AG09319 (cell line): ENCODE measurements at places on chromosomes 11 and 22.

DNA sequence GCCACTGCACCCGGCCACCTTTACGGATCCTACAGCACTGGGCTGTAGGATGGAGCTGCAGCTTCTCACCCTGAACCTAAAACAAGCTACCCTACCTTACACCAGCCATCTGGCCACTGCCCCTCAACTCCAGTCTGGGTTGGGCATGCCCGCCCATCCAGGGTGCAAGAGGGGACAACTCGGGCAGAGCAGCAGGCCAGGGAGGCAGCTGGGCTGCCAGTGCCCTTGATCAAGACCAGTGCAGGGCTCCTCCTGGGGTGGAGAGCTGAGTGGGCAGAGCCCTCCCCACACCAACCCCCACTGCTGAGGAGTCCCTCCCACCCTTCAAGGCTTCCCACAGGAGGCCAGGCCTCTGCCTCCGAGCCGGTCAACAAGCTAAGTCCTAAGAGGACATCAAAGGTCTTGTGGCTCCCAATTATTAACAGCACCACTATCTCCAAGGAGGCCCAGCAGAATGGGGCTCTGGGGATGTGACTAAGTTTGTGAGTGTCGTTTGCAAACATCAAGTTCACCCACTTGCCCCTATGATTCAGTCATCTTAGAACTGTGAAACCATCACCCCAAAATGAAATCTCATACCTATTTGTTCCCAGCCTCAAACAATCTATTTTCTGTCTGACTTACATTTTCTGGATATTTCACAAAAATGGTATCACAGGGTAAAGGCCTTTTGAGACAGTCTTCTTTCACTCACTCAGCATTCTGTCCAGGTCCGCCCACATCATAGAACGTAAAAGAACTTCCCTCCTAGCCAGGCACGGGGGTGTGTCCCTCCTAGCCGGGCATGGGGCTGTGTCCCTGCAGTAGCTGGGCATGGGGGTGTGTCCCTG lies 11.0 kb downstream of the GATD1 start:
- DNase-seq, result no peak

- DNase-seq, result no peak
Observed at GRCh38 chr11:44515048-44515447, 50.4 kb upstream of the CD82 start.

GRCh38 chr11:2768471-2769408 lies 68.9 kb upstream of the KCNQ1OT1 start:
- no peak for DNase-seq

GRCh38 chr22:30033901-30034300 lies 46.4 kb upstream of the HORMAD2 start:
- DNase-seq, result no peak

GRCh38 chr22:36151006-36151595 lies 9.5 kb downstream of the APOL3 start:
- DNase-seq, result no peak

GRCh38 chr11:64474680-64475079 lies 115.7 kb downstream of the RPS6KA4 start:
- no peak for DNase-seq

- DNase-seq, result no peak
Observed at GRCh38 chr22:50683994-50684371, 11.4 kb downstream of the SHANK3 start.

DNA sequence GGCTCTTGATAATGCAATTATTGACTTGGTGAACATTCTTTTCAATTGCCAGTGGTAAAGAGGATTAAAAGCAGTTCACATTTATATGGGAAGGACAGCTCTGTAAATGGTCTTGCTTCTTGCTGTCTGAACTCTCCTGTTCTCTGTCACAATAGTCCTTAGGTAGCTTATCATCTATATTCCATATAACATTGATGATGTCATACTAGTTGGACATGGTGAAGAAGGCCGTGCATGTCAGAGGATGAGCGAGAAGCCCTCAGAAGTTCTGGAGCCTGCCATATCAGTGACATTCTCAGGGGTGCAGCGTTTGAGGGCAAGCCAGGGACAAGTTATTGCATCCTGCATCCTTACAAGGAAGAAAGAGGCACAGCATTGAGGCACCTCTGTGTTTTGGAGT lies 2.6 kb upstream of the CHKB start:
- DNase-seq, result no peak

- no peak for DNase-seq
Observed at GRCh38 chr11:118343981-118344515, at the start of gene CD3G. Gene CD3G (plus strand): TSS chr11:118344344. CDS start chr11:118344424, 80 bp downstream.

DNA sequence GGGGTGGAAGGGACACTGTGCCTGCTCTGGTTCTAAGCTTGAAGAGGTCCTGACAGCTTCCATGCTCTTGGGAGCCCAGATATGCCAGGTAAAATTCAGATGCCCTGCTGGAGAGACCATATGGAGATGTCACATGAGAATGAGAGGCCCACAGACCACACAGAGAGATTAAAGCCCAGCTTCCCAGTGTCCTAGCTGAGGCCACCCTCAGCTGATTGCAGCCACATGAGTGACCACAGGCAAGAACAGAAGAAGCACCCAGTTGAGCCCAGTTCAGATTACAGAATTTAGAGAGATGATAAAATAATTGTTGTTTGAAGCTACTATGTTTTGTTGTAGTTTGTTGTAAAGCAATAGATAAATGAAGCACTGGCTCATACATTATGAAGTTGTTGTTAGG lies 14.4 kb upstream of the PVALB start:
- no peak for DNase-seq

- no peak for DNase-seq
Observed at GRCh38 chr11:112745973-112746372, 215.2 kb upstream of the NCAM1 start.

DNA sequence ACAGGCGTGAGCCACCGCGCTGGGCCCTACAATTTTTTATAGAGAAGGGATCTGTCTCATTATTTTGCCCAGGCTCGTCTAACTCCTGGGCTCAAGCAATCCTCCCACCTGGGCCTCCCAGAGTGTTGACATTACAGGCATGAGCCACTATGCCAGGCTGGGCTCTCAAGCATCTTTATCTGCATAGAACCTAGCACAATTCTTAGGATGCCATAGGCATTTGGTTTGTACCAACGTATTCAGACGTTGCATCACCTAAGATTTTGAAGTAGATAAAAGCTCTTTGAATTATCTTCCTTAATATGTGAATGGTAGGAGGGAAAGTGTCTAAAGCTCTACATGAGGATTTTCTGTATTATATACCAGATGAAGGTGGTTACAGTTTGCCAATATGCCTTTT lies 30.5 kb downstream of the RTN3 start:
- no peak for DNase-seq

DNA sequence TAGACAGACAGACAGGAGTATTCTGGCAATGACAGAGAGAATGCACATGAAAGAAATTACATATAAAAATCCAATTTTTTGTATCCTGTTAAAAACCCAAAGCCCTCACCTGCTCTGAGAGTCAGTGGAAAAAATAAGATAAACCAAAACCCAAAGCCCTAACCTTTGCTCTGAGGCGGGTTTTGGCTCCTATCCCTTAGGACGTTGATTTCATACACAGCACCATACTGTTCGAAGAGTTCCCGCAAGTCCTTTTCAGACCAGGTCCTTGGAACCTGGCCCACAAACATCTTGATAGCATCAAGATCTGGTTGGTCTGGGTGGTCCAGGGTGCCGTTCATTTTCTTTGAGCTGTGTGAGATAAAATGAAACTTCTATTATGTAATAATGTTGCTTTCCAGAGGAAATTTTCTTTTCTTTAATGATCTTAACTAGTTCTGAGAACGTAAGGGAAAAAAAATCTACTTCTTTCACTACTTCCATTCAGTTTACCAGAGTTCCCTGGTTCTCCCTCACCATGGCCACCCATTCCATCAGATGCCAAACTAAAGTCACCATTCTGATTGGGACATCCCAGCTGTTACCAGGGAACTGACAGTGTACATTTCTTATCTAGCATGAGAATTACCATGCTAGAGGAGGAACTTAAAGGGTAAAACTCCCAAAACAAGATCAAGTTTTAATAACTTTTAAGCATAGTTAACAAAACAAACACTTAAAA lies 39.9 kb upstream of the RAPSN start:
- DNase-seq, result no peak

DNA sequence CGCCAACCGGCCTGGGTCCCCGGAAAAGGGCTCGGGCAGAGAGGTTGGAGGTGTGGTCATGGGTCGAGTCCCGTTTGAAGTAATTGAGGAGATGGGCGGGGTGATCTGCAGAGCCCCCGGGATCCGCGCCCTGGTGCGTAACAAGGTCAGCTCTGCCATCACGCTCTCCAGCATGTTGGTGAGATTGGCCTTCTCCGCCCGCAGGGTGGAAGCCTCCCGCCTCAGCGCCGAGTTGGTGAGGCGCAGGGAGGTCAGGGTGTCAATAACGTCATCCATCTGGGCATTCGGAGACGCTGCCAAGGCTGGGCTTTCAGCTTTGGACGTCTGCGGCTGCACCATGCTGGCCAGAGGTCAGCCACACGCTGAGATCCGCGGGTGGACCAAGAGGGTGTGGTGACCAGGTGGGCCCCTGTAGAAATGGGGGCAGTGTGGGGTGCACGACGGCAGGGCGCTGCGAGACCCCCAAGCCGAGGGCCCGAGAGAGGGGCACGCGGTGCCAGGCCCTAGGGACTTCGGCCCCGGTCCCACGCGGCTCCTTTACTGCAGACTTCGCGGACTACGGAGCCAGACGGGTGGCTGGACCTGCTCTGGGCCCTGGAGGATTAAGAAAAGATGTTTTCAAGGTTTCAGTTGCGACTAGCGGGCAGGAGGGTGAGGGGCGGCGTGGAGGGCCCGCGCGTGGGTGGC lies 672 bp downstream of the RTL6 start:
- no peak for DNase-seq

DNA sequence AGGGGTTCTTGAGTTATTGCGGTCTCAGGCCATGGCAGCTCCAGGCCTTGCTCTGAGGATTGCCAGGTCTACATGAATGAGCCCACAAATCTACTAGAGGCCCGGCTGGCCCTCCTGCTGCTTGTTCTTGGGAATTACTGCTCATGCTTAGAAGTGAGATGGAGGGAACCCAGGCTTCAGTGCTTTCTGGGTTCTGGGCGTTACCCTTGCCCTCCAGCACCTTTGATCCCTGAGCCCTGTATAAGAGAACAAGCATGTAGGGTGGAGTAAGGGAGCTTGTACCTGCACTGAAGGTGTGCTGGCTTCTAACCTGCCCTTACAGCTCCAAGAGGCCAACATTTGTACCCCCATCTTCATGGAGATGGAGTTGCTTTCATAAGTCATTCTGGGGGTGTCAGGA lies 4.0 kb downstream of the NAA40 start:
- DNase-seq, result no peak

DNA sequence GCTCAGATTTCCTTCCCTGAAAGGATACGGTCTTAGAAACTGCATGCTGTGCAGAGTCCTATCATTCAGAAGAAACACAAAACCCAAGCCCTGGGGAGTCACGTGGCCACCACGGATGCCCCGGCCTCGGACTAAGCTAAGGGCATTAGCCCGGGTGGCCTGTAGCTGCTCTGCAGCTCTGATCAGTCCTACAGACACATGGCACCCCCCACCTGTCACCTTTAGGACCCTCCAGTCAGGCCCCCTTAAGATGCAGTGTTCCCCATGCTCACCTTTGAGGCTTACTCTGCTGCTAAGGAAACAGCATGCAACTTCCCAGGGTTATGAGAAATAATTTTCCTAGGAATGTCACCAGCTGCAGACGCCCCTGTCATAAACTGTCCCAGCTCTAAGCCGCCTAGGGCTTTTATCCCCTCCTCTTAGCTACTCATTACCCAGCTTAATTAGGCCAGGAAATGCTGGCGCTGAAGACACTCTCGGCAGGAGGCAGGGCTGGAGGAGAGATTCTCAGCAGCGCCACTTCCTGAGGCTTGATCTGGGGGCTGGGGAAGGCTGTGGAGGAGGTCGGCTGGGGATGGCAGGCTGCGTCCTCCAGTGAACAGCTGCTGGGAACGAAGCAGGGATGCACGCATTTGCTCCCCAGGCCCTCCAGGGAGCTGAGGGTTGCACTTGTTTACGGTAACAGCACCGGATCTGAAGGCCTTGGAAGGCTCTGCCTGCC lies 47.2 kb upstream of the ADA2 start:
- no peak for DNase-seq

DNA sequence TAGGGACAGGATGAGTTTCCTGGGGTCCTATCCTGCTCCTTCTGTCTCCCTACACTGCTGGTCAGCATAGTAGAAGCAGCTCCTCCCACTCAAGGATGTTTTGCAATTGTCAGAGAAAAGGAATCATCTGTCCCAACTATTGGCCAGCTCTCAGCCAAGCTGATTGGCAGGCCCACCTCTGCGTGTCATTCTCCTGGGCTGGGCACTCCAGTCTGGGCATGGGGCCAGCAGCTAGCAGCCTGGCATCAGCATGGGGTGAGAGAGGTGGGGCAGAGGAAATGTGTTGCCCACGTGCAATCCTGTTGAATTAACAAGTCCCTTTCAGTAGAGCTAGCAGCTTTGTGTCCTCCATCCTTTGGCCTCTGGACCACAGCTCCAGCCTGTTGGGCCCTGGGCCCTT lies 14.1 kb downstream of the ANKK1 start:
- DNase-seq, result no peak

GRCh38 chr11:59262177-59262818 lies 49.6 kb upstream of the MPEG1 start:
- DNase-seq, result no peak

- no peak for DNase-seq
Observed at GRCh38 chr22:42368379-42369249, 63.6 kb downstream of the NFAM1 start.

DNA sequence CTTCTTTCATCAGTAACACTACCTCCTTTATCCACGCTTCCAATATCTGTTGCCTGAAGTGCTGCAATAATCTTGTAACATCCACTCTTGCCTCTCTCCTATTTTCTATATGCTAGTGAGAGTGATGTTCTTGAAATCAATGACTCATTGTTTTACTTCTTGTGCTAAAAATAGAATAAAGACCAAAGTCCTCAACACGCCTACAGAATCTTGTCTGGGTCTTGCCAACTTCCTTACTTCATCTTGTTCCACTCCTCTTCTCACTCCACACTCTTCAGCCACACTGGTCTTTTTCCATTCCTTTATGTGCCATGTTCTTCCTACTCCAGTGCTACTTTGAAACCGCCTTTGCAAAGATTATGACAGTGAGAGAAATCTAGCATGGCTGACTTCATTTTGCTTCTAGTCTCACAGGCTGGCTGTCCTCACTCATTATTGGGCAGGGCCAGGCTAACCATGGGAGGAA lies 136.4 kb downstream of the CCDC81 start:
- DNase-seq, result no peak

- no peak for DNase-seq
Observed at GRCh38 chr22:36722055-36722454, 18.5 kb upstream of the CACNG2 start.

DNA sequence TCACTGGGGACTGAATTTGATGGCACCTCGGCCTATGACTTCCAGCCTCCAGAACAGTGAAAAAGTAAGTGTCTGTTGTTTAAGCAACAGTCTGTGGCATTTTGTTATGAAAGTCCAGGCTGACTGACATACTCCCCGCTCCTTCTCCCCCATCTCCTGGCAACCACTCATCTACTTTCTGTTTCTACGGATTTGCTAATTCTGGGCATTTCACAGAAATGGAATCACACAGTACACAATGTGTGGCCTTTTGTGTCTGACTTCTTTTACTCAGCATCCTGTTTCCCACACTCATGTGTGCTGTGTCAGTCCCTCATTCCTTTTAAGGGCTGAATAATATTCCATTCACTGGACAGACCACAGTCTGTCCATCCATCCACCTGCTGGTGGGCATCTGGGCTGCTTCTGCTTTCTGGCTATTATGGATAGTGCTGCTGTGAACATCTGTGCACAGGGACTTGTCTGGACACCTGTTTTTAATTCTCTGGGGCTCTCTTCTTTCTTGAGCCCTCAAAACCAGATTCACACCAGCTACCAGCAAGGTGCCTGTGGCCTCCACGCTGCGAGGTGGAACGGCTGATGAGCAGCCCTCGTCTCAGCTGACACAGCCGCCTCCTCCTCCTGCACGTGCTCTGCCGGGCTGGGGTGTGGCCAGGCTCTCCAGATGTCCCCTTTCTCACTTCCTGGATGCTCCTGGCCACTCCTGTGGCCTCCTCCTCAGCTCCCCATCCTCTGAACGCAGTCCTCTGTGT lies 333.1 kb downstream of the CTTN start:
- DNase-seq, result no peak
